ENCODE measurements at places on chromosomes 12 and 14. TPM values are rescaled to one million over a fixed set of nuclear protein-coding genes. Genes with fewer than 3 reads are reported as not detected.

PELI2 gene
- total RNA-seq, result 16.2 TPM

GRCh38 chr12:52992699-52993557 is 13.3 kb upstream of the EIF4B start:
- no peak for DNase-seq

GRCh38 chr12:131860472-131861260 is 32.5 kb downstream of the MMP17 start:
- no peak for DNase-seq

DNA sequence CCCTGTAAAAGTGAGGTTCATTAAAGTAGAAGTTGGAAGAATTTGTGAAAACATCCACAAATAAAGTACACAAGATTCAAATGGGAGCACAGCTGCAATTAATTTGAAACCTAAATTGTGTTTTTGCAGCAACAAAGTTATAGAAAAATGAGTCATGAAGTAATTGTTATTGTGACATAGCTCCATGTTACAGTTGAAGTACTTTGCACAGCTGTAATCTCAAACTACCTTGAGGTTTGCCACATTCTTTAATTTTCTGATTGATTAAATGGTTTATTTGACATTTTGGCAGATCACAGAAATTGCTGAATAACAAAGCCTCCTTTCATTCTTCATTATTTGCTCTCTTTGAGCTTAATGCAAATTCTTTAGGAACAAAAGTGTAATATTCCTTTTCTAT is 111.3 kb downstream of the RMST start:
- DNase-seq, result no peak

HNF1A gene
- total RNA-seq, result not detected

Data from neural crest cell (in vitro differentiated cells).